GM23338 (cell line): ENCODE measurements at places on chromosomes 6 and 20. TPM values are rescaled to one million over a fixed set of nuclear protein-coding genes. Genes with fewer than 3 reads are reported as not detected.

DNA sequence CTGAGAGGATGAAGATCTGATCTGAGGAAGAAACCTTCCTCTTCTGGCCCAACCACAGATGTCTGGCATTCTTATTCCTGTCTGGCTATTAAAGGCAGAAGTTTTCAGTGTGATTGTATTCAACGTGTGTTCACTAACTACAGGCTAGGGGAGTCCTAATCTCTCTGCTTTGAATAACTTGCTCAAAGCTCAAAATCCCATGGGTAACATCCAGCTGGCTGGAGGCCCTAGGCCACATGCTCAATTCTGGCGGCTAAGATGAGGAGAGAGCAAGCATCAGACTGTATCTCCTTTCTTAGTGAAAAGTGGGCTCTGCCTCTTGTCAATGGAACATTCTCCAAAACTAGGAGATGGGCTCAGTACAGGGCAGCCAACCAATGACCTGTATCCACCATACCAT, 478.0 kb downstream of the KIF16B start:
- no peak overlapping the region for H3K27ac ChIP-seq
- DNase-seq: no peak
- no peaks in the 10 kb centered on the region for H3K27me3 ChIP-seq
- H3K36me3 ChIP-seq: no peaks in the 10 kb centered on the region
- H3K4me3 ChIP-seq: no peak overlapping the region

GRCh38 chr20:34013554-34013953, 19.8 kb downstream of the RALY start:
- no peak for DNase-seq
- H3K36me3 ChIP-seq: no peaks in the 10 kb centered on the region
- peaks cover 86% of the 10 kb centered on the region for H3K4me1 ChIP-seq
- H3K27ac ChIP-seq: no peak overlapping the region
- H3K27me3 ChIP-seq: no peaks in the 10 kb centered on the region

DNA sequence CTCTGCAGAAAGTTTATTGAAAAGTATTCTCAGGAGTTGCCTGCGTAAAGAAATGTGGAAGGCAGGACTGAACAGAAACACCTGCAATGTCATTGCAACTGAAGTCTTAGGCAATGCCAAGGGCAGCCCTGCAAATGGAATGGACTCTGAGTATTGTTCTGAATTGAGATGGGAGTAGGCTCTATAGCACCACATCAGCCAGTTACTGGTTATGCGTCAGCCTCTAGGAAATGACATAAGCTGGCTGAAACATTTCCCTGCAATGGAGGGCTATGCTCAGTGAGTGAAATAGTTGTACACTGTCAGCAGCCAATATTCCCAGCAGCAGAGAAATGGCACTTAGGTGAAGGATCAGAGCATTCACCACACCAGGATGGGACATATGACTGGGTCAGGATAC, 13.8 kb upstream of the GJE1 start:
- DNase-seq: no peak
- no peak overlapping the region for H3K4me3 ChIP-seq
- H3K27me3 ChIP-seq: no peaks in the 10 kb centered on the region
- H3K4me1 ChIP-seq: no peaks in the 10 kb centered on the region
- no peak overlapping the region for H3K27ac ChIP-seq

The RIN2 gene
- 0.08 and 0.35 TPM in 2 replicates for polyA plus RNA-seq

The DSP gene
- polyA plus RNA-seq: 14.8 and 16.8 TPM in 2 replicates

DNA sequence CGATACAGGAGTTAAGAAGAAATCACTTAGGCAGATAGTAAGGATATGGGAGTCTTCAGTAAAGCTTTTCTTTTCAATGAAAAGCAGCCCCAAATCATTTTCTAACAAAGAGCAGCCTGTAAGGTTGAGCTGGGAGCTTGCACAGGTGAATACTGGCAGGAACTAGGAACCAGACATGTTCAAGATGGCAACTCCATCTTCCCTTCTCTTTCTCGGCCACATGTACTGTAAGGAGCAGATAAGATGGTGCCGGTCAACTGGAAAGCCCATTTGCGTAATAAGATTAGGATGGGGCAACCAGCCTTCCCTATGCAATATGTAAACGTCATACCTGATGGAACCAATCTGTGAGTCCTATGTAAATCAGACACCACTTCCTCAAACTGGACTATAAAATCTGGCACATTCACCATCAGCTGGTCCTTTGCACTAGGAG, 46.2 kb upstream of the RNGTT start:
- no peaks in the 10 kb centered on the region for H3K36me3 ChIP-seq
- no peak for DNase-seq
- H3K4me1 ChIP-seq: peaks cover 26% of the 10 kb centered on the region
- no peaks in the 10 kb centered on the region for H3K27me3 ChIP-seq
- no peak overlapping the region for H3K27ac ChIP-seq

DNA sequence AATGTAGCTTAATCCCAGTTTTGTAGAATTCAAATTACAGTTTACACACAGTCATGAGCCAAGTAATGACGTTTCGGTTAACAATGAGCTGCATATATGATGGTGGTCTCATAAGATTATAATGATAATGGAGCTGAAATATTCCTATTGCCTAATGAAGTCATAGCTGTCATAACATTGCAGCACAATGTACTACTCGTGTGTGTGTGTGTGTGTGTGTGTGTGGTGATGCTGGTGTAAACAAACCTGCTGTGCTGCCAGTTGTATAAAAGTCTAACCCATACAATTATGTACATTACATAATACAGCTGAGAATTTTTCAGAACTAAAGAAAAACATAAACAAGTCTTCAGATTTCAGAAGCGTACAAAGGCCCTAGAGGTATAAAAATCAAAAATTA, 66.7 kb upstream of the ARID1B start:
- H3K27me3 ChIP-seq: no peaks in the 10 kb centered on the region
- H3K27ac ChIP-seq: no peak overlapping the region
- no peaks in the 10 kb centered on the region for H3K36me3 ChIP-seq
- no peaks in the 10 kb centered on the region for H3K4me1 ChIP-seq
- no peak overlapping the region for H3K4me3 ChIP-seq

The WDR27 gene
- 42.8 and 55.3 TPM in 2 replicates for polyA plus RNA-seq

- H3K36me3 ChIP-seq: no peaks in the 10 kb centered on the region
- H3K4me1 ChIP-seq: peaks cover 7% of the 10 kb centered on the region; the same call in 1 of the 2 replicates
- DNase-seq: no peak
- H3K27me3 ChIP-seq: no peaks in the 10 kb centered on the region
Observed at GRCh38 chr20:62039738-62040137, 25.9 kb downstream of the TAF4 start.

The TSHZ2 gene
- polyA plus RNA-seq: 0.54 and 1.3 TPM in 2 replicates

- no peak overlapping the region for H3K27ac ChIP-seq
- peaks cover 12% of the 10 kb centered on the region for H3K4me1 ChIP-seq
- no peaks in the 10 kb centered on the region for H3K27me3 ChIP-seq
- no peak overlapping the region for H3K4me3 ChIP-seq
- peak; percentile 42 for DNase-seq
Observed at GRCh38 chr20:18688676-18689075, 100.8 kb downstream of the DTD1 start.

DNA sequence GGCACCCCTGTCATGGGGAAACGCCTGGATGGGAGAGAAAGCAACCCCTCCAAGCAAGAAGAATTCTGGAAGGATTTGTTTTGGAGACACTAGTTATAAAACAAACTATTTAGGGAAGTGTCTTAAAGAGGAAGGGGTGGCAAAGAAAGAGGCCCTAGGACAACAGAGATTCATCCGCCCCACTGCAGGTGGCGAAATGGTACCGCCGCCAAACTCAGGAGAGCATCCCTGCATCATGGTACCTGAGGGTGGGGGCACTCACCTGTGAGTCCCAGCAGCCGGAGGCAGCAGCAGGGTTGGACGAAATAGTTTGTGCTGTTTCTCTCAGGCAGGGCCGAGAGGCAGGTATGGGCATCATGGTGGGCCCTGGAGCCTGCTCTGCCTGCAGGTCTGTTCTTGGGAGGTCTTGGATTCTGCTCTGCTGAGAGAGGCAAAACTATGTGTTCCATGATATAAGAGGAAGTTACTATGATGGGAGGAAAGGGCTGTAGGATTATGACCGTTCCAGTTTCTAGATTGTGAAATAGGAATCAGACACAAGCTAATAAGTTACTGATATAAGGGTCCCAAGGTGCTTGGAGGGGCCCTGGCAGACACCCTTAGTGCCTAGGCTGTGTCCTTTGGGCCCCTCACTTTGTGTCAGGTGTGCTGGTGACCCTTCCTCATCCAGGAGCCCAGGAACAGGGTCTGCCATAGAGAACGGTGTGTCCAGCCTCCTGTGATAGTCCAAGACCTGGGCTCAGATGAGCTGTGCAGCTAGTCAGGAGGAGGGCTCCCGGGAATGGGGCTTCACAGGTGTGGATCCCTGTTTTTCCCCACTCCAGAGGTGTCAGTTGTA, 20.4 kb downstream of the SIRPD start:
- no peaks in the 10 kb centered on the region for H3K36me3 ChIP-seq
- no peak overlapping the region for H3K27ac ChIP-seq
- peak; percentile 31 for DNase-seq
- no peaks in the 10 kb centered on the region for H3K4me1 ChIP-seq

The UBE2J1 gene
- 6.4 and 7.5 TPM in 2 replicates for polyA plus RNA-seq

The HIVEP2 gene
- polyA plus RNA-seq: 1.5 and 1.6 TPM in 2 replicates

DNA sequence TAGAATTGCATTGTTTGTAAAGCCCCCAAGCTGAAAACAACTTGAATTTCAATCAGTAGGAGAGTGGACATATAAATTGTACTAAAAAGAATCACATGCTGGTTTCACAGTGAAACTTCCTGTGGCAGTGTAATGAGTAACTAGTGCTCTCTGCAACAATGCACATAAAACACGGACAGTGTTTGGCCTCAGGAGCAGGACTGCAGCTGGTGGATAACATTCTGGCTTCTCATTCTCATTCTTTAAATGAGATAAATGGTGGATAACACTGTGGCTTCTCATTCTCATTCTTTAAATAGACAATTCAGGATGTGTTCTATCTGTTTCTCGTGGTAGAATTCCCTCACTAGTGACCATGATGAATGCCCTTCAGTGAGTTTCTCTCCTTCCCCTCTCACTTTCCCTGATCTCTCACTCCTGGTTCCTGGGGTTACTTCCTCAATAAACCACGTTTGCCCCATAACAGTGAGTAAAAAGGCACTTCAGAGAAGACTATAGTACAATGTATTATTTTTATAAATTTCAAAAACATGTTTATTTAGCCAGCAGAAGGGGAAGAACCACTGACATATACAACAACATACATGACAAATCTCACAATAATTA, 59.9 kb downstream of the SLC22A2 start:
- no peaks in the 10 kb centered on the region for H3K27me3 ChIP-seq
- H3K4me1 ChIP-seq: no peaks in the 10 kb centered on the region
- H3K36me3 ChIP-seq: no peaks in the 10 kb centered on the region; the same call in 1 of the 2 replicates
- no peak for DNase-seq
- no peak overlapping the region for H3K4me3 ChIP-seq

DNA sequence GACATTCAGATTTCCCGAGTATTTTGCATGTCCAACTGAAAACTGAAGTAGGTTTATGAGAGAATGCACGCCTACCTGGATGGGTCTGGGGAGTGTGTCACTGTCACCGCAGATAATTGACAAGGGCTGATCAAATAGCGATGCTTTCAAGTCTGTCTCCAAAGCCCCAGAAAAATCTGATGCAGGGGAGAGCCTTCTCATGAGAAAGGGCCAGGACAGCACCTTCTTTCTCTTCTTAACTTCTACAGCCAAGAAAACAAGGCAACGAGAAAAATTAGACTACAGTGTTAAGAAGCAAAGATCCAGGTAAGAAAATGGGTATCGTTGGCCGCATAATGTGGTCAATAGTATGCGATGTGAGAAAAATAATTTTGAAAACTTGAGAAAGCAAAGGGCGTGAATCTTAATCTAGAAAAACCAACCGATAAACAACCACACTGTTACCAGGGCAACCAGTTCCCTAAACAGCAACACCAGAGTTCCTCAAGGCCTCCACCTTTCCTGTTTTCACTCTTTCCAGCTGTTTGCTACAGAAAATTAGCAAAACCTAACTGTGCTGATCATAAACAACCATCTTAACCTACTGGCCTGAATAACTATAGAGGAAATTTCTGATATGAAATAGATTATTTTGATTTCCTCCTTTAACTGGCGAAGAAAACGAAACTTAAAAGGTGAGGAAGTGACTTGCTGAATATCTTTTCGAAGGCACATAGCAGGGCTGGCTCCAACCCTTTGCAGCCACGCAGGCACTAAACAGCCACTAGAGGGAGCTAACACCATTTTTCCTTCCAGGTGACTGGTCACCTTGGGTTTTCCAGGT, 2.6 kb downstream of the TAGAP start:
- H3K4me1 ChIP-seq: no peaks in the 10 kb centered on the region; the same call in 1 of the 2 replicates
- DNase-seq: peak; percentile 97
- H3K36me3 ChIP-seq: no peaks in the 10 kb centered on the region

DNA sequence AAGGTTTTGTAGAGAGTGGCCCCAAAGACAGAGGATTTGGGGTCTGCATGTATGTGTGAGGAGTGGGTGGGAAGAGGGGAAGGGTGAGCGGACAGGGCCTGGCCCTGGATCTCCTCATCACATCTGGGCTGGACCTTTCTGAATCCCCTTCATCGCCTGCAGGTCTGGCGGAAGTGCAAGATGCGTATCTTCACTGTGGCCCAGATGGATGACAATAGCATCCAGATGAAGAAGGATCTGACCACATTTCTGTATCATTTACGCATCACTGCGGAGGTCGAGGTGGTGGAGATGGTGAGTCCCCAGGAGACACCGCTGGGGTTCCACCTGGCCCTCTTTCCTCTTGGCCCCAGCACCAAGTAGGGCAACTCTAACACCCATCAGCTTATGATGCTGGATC, 24.4 kb downstream of the SLC12A5 start:
- peaks cover 47% of the 10 kb centered on the region for H3K27me3 ChIP-seq
- no peak overlapping the region for H3K27ac ChIP-seq
- no peaks in the 10 kb centered on the region for H3K4me1 ChIP-seq
- no peaks in the 10 kb centered on the region for H3K36me3 ChIP-seq
- no peak for DNase-seq
- no peak overlapping the region for H3K4me3 ChIP-seq

The MYMX gene
- polyA plus RNA-seq: 5.2 and 7.1 TPM in 2 replicates

GRCh38 chr6:21132446-21132845, 461.1 kb upstream of the SOX4 start:
- H3K36me3 ChIP-seq: no peaks in the 10 kb centered on the region
- H3K27me3 ChIP-seq: no peaks in the 10 kb centered on the region
- peak overlapping the region; percentile 35; the same call in 1 of the 2 replicates for H3K27ac ChIP-seq
- H3K4me3 ChIP-seq: no peak overlapping the region
- no peak for DNase-seq

DNA sequence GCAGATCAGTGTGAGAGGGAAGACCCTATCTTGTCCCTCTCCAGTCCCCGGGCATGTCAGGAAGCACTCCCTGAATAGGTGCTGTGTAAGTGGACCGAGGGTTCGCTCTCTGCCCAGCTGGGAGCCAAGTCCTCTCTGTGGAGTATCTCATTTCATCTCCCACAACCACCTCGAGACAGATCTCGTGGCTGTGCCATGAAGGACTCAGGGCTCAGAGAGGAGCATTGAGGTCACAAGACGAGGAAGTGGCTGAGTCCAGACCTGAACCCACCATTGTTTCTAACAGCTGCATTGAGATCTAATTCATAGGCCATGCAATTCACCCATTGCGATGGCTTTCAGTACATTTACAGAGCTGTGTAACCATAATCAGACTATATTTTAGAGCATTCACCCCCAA, 34.7 kb upstream of the STX16 start:
- DNase-seq: no peak
- H3K27ac ChIP-seq: no peak overlapping the region
- peaks cover 11% of the 10 kb centered on the region for H3K27me3 ChIP-seq
- H3K4me3 ChIP-seq: no peak overlapping the region
- peaks cover 12% of the 10 kb centered on the region for H3K4me1 ChIP-seq
